ENCODE measurements at places on chromosomes 2 and 18.

- DNase-seq = no peak
Measured at GRCh38 chr18:36006997-36007396, 34.5 kb downstream of the RMP24 start.

- DNase-seq = no peak
Measured at GRCh38 chr18:73381699-73382036, 513.9 kb upstream of the NETO1 start.

DNA sequence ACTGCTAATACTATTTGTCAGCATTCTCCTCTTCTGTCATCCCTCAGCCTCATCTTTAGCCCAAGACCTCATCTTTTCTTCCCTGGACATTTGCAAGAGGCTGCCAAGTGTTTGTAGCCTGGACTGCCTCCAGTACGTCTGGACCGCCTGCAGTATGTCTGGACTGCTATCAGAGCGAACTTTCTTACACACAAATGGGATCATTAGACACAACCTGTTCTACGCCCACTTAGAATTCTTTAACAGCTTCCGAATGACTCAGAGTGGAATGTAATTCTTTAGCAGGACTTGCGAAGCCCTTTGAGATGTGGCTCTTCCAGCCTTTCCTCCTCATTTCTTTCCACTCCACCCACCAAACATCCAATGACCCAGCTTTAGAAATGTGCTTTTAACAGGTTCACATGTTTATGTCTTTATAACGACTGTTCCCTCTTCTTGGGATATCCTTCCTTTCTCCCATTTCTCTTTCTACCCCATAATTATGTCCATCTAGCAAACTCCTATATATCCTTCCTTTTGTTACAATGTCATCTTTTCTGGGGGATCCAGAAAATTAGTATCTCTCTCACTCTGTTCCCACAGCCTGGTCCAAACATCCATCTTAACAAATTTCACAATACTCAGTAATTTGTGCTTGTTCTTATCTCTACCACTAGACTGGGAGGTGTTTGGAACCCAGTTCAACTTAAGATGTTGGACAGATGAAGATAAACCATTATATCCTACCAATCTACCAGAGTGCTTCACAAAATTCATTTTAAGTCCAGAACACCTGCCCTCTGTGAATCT lies 171.3 kb upstream of the PGAP1 start:
- DNase-seq = no peak

DNA sequence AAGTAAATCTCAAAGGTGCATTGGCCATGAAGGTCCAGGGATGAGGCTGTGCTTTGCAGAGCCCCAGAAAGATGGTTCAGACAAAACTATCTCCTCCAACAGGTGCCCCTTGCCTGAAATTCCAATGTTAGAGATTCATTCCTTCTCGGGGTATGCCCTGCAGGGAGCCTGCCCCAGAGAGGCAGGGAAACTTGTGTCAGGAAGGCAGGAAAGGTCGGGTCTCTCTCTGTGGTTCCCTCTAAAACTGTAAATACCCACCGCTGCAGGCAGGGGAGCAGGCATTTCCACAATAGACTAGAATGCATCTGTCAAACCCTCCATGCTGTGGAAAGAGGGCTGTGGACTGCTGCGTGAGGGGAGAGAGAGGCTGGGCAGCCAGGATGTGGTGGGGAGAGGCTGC lies 207.8 kb upstream of the SMAD2 start:
- no peak for DNase-seq

DNA sequence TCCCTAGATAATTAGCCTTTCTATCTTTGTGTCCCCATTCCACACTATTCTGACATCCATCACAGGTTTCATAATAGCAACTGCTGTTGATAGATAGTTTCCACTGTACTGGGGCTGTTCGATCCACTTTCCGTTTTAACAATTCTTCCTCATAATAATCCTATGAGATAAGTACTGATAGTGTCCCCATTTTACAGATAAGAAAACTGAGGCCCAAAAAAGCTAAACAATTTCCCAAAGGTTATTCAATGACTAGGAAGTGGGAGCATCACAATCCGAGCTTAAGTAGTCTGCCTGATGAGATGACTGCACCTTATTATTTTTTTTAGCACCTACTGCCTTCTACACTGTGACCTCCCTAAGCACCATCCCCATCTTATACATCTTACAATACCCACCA lies 569.2 kb downstream of the STK39 start:
- no peak for DNase-seq

- no peak for DNase-seq
Measured at GRCh38 chr2:128708106-128708816, 389.6 kb upstream of the HS6ST1 start.

DNA sequence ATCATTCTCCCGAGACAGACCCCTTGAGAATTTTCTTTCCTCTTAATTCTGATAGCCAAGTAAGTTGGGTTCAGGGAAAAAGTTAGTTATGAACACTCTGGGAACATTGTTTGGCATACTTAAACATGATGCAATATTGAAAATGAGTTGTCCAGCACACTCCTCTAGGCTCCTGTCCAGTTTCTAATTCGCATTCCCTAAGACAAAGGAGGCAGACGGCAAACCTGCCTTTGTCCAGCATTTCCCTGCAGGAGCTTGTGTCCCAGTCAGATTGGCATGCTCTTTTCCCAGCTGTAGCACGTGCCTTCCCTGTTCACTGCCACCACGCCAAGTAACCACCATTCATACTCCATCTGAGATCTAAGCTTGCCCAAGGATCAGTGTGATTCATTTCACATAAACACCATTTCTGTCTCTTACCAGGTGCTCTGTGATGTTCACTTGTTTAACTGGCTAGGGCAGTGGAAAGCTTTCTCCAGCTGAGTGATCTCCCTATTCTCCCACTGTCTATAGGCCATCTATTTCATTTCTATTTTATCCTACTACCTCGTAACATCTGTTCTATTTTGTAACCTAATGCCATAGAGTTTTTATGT lies 150.0 kb upstream of the EPB41L3 start:
- DNase-seq = no peak

DNA sequence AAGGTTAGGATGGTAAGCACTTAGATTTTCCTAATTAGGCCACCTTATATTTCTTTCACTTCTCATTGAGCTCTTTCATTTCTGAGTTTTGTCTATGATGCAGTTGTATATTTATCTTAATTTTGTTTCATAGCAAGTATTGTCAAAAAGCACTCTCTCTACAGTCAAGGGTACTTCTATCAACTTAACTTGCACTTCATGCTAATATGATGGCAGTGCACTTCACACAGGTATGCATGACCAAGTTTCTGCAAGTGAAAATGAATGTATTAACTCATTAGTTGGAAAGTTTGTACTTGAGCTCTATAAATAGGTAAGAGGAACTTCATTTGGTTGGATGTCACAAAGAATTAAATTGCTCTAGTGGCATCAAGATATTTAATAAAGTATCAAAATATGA lies 51.5 kb upstream of the CDH19 start:
- DNase-seq = no peak

- no peak for DNase-seq
Measured at GRCh38 chr2:9234680-9235146, 28.1 kb downstream of the ASAP2 start.

- no peak for DNase-seq
Measured at GRCh38 chr2:188293601-188294351, 2.1 kb downstream of the GULP1 start.

DNA sequence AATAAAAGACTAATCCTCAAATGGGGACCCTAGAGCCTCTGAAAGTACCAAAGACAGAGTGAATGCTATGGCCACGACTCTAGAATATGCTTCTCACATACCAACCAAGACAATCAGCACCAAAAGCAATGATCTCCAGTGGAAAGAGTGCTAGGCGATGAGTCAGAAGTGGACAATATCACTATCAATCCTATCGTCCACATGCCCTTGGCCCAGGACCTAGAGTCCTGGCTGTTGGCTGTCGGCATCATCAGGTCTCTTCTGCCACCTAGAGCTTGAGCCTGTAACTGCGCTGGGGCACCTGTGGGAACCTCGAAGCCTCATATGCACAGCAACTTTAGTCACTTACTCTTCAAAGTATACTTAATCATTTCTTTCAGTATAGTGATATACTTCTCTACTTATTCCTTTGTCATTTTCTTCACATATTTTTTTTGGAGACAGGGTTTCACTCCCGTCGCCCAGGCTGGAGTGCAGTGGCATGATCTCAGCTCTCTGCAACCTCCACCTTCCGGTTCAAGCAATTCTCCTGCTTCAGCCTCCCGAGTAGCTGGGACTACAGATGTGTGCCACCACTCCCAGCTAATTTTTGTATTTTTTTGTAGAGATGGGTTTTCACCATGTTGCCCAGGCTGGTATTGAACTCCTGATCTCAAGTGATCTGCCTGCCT lies 29.7 kb downstream of the NOL10 start:
- no peak for DNase-seq

DNA sequence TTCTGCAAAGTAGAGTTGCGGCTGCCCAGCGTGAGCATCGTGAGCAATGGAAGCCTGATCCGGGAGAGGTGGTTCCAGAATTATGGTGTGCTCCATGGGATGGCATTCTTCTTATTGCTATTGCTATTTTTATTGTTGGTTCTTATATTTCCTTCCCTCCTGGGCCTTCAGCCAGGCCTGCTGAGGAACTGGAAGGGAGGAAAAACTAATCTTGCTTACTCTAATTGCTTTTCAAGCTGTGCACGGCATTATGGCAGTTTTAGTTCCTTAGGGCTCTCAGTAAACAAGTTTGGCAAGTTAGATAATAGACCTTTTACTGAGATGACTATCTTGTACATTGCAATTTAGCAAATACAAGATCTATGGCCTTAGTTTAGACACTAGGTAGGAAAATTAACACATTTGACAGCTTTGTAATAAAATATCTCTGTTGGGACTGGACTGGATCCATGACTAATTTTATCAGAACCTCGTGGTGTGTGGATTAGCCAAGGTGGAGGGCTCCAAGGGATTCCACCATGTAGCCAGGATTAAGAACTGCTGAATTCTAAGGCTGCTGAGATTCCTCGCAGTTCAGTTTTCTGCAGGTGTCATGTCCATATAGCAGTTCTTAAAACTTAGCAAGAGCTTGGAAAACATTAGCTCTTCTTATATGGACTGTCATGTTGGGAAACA lies 6.0 kb downstream of the RSAD2 start:
- no peak for DNase-seq

DNA sequence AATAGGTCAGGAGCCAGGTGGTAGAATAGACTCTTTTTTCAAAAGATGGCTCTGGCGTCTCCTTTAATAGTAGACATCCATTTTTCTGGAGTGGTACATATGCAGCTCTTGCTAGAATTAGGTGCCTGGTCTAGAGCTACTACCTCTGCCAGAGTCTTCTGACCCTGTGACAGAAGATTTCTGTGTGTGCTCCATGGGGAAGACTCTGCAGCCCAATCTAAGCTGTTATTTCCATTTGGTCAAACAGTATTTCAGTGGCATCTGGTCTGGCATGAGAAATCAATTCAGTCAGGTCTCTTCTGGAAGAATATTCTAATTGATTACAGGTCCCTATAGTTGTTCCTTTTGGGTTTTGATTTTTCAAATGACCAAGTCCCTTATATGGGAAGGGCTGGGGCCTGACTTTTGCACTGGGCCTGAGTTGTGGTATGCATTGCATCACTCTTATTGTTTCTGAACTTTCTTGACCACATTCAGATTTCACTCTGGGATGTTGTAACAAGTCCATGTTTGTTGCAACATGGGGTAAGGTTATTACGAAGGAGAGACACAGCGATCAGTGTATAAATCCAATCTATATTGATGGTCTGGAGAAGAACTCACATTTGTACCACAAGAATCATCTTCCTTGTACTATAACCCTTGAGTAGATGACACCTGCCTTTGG lies 12.1 kb downstream of the MXD1 start:
- DNase-seq = no peak

DNA sequence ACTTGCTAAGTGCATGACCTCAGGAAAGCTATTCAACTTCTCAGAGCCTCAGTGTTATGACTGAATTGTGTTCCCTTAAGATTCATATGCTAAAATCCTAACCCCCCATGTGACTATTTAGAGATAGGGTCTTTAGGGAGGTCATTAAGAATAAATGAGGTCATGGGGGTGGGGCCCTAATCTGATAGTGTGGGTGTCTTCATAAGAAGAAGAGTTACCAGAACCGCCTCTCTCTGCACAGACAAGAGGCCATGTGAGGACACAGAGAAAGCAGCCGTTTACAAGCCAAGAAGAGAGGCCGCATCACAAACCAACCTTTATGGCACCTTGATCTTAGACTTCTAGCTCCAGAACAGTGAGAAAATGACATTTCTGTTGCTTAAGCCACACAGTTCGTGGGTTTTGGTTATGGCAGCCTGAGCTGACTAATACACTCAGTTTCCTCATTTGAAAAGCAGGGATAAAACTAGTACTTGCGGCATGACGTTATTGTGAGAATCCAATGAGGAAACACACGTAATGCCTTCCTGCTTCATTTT lies 9.9 kb downstream of the SH2D6 start:
- DNase-seq = no peak

DNA sequence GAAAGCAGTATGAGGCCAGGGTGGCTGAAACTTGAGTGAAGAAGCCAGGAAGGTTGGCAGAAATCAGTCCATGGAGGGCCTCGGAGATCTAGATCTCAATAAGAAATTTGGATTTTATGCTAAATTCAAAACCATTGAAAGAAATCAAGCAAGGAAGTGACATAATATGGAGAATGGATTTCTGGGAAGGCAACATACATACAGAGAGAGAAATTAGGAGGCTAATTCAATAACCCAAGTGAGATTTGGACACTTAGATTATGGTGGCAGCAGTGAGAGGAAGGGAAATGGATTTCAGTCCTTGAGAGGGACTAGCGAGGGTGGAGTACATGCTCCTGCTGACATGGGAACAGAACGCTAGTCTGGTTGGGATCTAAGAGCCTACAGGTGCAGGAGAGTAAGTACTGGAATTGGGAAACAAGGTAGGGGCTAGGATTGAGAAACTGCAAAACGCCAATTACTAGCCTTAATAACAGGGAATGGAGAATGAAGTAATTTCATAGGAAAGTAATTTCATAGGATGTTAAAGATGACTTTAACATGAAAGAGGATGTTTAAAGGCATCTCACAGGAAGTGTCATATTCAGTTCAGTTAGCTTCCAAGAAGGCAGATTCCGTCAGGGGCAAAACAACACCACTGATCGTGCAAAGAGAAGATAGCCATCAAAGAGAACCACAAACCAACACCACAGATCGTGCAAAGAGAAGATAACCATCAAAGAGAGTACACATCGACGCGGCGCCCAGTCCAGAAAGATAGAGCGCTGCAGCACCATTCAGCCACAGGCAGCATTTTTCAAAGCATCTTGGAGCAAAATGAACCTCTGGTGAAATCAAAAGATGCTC lies 27.2 kb downstream of the CDKL4 start:
- DNase-seq = peak; percentile 41

- DNase-seq = no peak
Measured at GRCh38 chr2:152525277-152525838, 190.4 kb downstream of the FMNL2 start.
